ENCODE measurements at places on chromosomes 3 and 15. TPM values are rescaled to one million over a fixed set of nuclear protein-coding genes. Genes with fewer than 3 reads are reported as not detected.

The OIP5 gene
- total RNA-seq, result 13.6 TPM

The EFCC1 gene
- not detected for total RNA-seq

The DLL4 gene
- total RNA-seq, result not detected

The EFCAB12 gene
- 0.63 TPM for total RNA-seq

The CCDC71 gene
- 17.0 TPM for total RNA-seq
